NCI-H2107 (cell line): ENCODE measurements at places on chromosomes 3 and 15.

- DNase-seq = no peak
Measured at GRCh38 chr3:159751146-159751545, 237.5 kb upstream of the IL12A start.

DNA sequence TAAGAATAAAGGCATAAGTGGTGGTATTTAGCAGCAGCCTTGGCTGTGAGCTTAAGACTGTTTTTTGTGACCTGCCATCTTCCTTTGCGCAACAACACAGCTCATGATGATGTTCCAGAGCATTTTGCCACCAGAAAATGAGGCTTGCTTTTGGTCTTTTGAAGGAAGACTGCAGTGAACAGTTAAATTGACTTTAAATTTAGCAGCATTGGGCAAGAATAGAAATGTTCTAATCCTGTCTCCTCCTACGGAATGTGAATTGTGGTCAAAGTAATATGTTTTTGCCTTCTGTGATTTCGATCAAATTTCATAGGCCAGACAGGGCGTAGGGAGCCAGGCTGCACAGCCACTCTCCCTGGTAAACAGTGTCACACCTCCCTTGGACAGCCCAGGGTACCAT, 460.7 kb upstream of the RASGRP1 start:
- DNase-seq = no peak

DNA sequence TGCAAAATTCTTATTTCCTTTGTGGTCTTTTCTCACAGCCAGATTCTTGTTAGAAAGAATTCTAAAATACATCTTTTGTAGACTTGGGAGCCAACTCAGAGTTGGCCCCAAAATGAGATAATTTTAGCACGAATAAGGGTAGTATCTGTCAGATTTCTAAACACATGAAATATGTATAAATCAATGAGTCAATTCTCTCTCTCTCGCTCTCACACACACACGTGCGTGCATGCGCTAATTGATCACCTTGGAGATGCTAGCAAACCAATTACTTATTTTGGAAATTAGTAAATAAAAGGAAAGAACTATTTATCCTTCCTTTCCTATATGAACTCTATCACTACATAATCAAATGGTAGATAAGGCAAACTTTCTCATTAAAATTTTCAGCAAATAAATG, 32.9 kb upstream of the PIK3R4 start:
- no peak for DNase-seq

DNA sequence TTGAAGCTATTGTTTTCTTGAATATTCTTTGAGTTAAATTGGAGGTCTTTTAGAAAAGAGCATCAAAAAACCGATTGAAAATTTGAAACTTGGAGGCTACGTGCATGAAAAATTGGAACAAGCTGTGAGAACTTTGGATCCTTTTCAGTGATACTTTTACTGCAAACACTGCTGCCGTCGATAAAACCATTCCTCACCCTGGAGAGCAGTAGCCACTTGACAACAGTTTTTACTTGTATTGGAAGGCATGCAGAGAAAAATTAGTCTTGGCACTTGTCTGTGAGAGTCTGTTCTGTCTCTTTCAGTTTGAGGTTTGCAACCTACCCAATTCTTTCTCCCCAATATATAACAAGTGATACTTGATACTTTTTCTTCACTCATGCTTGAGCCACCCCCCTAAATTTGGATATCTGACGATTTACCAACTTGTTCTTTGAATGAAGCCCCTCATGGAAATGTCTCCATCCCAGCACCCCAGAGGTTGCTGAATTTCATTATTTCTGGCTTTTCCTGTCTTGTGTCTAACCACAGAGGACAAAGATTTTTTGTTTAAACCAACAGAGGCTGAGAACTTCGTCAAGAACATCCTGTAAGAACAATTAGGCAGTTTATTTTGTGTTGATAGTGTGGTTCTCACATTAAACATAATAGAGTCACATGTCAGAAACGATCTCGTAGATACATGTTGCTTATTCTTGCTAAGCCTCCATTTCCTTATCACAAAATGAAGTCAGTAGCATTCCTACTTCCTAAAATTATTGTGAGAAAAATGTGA, 307.3 kb upstream of the PLSCR5 start:
- no peak for DNase-seq

DNA sequence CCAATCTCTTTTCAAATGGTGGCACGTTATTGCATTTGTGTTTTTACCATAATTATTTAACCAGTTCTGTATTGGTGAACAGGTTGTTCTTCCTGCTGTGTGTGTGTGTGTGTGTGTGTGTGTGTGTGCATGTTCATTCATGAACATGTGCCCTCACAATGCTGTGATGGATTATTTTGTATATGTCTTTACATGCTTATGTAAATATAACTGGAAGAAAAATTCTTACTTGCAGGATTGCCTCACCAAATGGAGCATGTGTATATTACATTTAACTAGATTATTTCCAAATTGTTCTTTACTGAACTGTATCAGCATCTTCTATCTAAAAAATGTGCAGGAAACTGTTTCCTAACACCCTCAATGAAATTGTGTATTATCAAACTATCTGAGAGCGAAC, 175.2 kb upstream of the ZPLD1 start:
- DNase-seq = no peak

- no peak for DNase-seq
Measured at GRCh38 chr3:4825436-4826236, 153.6 kb upstream of the BHLHE40 start.

- DNase-seq = no peak
Measured at GRCh38 chr15:27864086-27864485, 235.0 kb downstream of the OCA2 start.

DNA sequence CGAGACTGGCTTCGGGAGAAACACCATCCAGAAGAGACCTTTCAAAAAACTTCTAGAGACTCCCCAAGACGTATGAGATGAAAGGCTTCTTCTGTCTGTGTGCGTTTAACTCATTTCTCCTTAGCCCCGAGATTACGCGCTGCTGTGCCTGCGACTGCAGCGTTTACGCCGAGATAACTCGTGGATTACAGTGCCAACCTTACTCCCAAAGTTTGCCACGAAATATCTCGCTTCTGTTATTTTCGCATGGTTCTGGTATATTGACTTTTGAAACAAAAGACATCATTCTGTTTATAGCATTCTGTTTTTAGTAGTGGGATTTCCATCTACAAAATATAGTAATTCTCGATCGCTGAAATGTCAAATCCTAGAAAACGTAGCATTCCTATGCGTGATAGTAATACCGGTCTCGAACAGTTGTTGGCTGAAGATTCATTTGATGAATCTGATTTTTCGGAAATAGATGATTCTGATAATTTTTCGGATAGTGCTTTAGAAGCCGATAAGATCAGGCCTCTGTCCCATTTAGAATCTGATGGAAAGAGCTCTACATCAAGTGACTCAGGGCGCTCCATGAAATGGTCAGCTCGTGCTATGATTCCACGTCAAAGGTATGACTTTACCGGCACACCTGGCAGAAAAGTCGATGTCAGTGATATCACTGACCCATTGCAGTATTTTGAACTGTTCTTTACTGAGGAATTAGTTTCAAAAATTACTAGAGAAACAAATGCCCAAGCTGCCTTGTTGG, 467 bp downstream of the PGBD4 start:
- no peak for DNase-seq
